Activated T-cell treated with anti-CD3 and anti-CD28 coated beads, Interleukin-2, amount 50 U/mL, for 72 hours (primary cell): ENCODE measurements at places on chromosomes 2 and 18. TPM values are rescaled to one million over a fixed set of nuclear protein-coding genes. Genes with fewer than 3 reads are reported as not detected.

The MRPS5 gene
- total RNA-seq: 65.4 TPM

The ST8SIA5 gene
- not detected for total RNA-seq

The SERPINB4 gene
- total RNA-seq: not detected

The STARD6 gene
- 0.23 TPM for total RNA-seq

GRCh38 chr2:195656859-195657633 is at the start of gene SLC39A10:
Gene SLC39A10, plus strand, starts transcription at chr2:195657226. Its CDS starts 22,817 bp downstream, at chr2:195680043.
- no peaks in the 10 kb centered on the region for H3K27me3 ChIP-seq
- H3K27ac ChIP-seq: peak within 1 kb of the TSS; percentile 100
- H3K4me1 ChIP-seq: peaks cover 38% of the 10 kb centered on the region

DNA sequence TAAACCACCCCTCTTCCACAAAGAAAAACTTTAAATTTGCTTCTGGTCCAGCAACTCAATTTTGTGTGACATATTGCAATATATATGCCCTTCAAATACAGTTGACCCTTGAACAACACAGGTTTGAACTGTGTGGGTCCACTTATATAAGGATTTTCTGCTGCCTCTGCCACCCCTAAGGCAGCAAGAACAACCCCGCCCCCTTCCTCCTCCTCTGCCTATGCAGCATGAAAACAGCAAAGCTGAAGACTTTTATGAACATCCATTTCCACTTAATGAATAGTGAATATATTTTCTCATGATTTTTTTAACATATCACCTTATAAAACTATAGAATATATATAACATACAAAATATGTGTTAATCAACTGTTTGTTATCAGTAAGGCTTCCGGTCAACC is 58.3 kb downstream of the EML4 start:
- peaks cover 82% of the 10 kb centered on the region for H3K4me1 ChIP-seq
- peak overlapping the region; percentile 7 for H3K27ac ChIP-seq
- H3K27me3 ChIP-seq: no peaks in the 10 kb centered on the region
- no peaks in the 10 kb centered on the region for H3K36me3 ChIP-seq
- no peak overlapping the region for H3K4me3 ChIP-seq
